Hindlimb muscle (tissue), 1 donor: ENCODE measurements at places on chromosomes 1 and 21.

DNA sequence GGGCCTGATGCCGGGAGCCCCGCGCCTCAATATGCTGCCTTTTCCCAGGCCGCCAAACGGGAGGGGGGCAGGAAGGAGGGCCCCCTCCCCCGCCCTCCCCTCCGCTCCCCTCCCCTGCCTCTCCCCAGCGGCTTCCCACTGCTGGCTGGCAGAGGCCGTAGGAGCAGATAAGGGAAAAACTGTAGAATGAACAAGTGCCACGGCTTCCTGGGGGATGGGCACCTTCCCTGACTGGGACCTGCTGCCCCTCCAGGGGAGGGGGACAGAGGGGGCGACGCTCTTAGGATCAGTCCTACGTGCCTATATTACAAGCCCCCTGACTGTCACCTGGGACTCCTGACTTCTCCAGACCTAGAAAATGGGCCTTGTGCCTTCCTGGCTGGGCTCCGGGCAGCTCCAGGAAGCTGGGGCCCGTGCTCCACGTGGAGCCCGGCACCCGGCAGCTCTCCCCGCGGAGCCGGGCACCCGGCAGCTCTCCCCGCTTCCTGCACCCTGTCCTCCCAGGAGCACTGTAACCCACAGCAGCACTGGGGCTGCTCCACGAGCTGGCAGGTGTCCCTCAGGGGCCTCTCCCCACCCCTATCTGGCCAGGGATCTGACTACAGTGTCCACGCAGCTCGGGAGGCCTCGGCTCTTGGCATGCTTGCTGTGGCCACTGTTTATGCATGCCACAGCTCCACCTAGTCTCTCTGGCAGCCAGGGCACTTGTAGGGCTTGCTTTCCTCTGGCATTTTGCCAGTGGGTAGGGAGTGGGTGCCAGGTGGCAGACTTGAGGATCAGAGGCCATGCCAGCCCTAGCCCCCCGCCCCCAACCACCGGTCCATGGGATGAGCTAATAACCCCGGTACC is 674 bp upstream of the HES5 start:
- no peak for DNase-seq

DNA sequence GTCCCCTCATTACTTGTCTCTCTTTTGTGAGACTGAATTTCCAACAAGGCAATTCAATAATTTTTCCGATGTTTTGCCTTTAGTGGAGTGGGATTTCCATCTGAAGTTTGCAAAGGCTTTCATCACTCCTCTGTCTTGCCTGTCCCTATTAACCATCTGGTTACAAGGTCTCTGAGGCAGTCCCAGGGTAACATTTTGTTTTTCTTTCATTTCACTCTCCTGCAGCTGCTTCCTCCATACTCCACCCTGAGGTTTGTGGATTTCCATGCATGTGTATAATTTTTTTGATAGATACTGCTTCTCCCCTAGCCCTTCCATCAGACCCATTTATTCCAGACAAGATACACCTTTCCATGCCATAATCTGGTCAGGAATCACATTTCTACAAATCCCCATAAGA is 366.8 kb downstream of the PTBP2 start:
- no peak for DNase-seq

- DNase-seq: no peak
These were observed 261.2 kb upstream of the NR5A2 start for GRCh38 chr1:199766218-199766792.

- DNase-seq: no peak
These were observed 41.9 kb upstream of the NTNG1 start for GRCh38 chr1:107098961-107099360.

- DNase-seq: no peak
These were observed 68.7 kb downstream of the DNTTIP2 start for GRCh38 chr1:93810316-93810715.

DNA sequence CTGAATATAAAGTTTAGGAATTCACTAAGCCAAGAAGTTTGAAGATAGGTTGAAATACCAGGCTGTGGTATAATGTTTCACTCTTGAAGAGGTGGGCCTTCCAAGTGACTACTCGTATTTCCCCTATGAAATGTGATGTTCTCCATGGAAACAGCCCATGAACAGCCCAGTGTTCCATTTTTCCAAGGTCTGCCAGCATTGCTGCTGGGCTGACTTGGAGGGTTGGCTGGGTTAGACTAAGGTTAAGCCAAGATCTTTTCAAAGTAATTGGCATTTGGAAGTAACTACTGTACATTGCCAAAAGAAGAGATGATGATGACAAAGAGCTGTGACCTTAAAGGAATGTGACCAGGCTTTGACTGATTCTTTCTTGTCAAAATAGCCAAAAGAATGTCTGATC is 73.8 kb downstream of the RPE65 start:
- no peak for DNase-seq

- DNase-seq: no peak
These were observed 396.8 kb upstream of the PRMT6 start for GRCh38 chr1:106659490-106660244.

- no peak for DNase-seq
These were observed 7.6 kb downstream of the MEX3A start for GRCh38 chr1:156074661-156075060.

GRCh38 chr1:15949453-15950245 is 26.3 kb downstream of the ZBTB17 start:
- DNase-seq: peak; percentile 78

GRCh38 chr1:181469829-181470228 is 13.5 kb upstream of the CACNA1E start:
- no peak for DNase-seq

DNA sequence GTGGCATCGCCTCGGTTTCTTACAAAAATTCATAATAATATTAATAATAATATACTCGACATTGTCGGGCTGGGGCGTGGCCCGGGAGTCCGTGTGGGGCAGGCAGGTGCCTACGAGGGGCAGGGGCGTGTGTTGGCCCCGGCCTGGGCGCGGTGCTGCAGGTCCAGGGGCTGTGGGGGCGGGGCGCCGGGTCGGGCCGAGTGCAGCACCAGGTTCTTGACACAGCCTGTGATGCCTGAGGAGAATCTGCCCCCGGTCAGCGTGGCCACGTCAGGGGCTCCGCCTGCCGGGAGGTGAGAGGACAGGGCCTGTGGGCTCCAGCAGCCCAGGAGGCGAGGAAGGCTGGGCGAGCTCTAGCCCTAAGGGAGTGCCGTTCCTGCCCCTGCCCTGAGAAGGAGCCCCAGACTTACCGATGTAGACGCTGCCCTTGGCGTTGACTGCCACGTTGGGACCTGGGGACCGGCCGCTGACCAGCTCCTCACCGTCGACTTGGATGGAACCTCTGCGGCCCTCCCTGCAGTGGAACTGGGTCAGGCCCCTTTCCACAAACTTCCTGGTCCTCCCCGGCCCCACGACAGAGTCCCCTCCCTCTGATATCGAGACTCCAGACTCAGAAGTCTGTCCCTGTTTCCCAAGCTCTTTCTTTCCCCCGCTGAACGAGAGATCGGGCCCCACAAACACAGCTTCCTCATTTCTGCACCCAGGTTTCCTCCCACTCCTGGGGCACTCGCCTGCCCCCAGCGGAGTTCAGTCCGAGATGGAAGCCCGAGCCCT is 11.3 kb downstream of the LDLRAD2 start:
- DNase-seq: no peak

DNA sequence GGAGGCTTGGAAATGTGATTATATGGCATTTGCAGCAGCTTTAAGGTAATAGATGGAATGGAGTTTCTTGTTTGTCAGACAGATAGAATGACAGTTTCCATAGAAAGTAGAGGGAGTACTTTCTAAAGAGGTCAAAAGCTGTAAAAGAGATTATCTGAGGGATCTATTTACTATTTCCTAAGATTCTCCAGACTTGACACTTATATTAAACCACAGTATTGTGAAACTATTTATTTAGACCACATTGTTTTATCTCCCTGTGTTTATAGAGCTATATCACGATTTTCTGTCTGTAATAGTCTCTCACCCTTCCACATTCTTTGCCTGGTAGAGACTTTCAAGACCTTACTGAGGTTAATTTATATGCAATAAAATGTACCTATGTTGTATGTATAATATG is 66.7 kb downstream of the MAN1A2 start:
- no peak for DNase-seq

DNA sequence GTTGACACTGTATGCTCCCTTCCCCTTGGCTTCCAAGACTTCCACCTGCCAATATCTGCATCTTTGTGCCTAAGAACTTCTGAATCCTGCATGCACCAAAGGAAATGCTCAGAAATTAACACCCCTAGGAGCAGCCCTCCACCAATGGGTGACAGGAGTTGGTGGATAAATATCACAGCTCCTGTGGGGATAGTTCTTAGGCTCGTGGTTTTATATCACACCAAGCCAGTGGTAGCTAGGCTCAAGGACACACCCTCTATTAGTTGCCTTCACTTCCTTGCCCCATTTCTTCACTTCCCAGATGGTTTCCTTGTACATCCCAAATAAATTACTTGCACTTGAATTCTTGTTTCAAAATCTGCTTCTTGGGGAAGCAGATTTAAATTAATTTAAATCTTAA is 16.9 kb upstream of the CDC14A start:
- DNase-seq: no peak

GRCh38 chr1:47569681-47570470 is 132.0 kb downstream of the FOXD2 start:
- DNase-seq: peak; percentile 38

GRCh38 chr1:204498981-204499380 is 4.4 kb upstream of the PIK3C2B start:
- DNase-seq: no peak

- DNase-seq: no peak
These were observed 136.0 kb downstream of the SNX7 start for GRCh38 chr1:98797506-98797905.

- no peak for DNase-seq
These were observed 107.5 kb downstream of the TIAM1 start for GRCh38 chr21:31236528-31236927.

GRCh38 chr1:208526613-208527125 is 282.5 kb upstream of the PLXNA2 start:
- no peak for DNase-seq

- DNase-seq: no peak
These were observed 32.6 kb downstream of the OR2G3 start for GRCh38 chr1:247638011-247638410.

GRCh38 chr1:48493970-48494769 is 22.2 kb upstream of the SPATA6 start:
- peak; percentile 36 for DNase-seq

- no peak for DNase-seq
These were observed 177.1 kb upstream of the EDN2 start for GRCh38 chr1:41661428-41662060.

GRCh38 chr1:77036560-77036959 is 169.3 kb downstream of the ST6GALNAC5 start:
- DNase-seq: peak; percentile 6

GRCh38 chr1:161209790-161210409 is 5.2 kb upstream of the FCER1G start:
- peak; percentile 68 for DNase-seq

DNA sequence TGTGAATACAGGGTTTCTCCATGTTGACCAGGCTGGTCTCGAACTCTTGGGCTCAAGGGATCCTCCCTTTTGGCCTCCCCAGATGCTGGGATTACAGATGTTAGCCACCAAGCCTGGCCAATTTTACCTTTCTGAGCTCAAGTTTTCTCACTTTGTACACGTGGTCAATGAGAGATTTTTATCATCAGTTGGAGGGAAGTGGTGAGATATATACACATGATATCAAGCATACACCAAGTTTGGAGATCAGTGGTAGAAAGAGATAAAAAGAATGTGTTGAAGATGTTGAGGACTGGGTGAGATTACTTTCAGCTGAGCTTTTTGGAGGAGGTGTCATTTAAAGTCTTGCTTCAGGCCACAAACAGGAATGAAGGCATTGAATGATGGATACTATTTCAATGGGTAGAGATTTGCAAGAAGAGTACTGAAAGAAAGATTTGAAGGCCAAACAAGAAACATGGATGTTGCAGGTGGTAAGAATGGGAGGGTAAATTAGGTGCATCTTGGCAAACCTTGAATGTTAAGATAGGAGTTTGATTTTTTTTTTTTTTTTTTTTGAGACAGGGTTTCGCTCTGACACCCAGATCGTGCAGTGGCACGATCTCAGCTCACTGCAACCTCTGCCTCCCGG is 3.0 kb upstream of the SESN2 start:
- DNase-seq: no peak
